T follicular helper cell (primary cell): ENCODE measurements at places on chromosomes 7 and 10.

- DNase-seq, result no peak
Observed at GRCh38 chr7:8277394-8277982, 15.5 kb upstream of the ICA1 start.

GRCh38 chr7:35253710-35254495, at the start of gene TBX20:
TSS of gene TBX20 (minus strand) at chr7:35254100. CDS start at chr7:35253620, 480 bp downstream.
- no peak for DNase-seq

DNA sequence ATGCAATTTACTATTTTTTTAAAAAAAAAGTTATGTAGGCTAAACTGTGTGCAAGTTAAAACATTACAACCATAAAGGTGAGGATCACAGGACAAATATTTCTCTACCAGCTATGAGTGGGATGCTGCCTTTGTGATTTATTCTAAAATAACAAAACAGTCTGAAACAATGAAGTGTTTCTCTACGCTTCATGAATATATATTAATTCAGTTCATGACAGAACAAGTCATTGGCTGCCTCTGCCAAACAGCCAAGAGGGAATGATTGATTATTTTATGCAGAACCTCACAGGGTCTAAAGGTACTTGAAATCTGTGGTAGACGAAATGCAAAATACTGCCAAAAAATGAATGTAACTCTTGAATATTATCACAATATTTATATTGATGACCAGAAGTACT, 29.0 kb upstream of the SOSTDC1 start:
- DNase-seq, result no peak

GRCh38 chr7:91324663-91325062, 60.4 kb downstream of the FZD1 start:
- DNase-seq, result no peak

GRCh38 chr10:69682955-69683474, 53.0 kb downstream of the FAM241B start:
- no peak for DNase-seq
